Foreskin melanocyte (primary cell): ENCODE measurements at places on chromosomes 6 and 20.

GRCh38 chr6:26431258-26432172 is 8.8 kb upstream of the BTN3A3 start:
- no peak for DNase-seq

DNA sequence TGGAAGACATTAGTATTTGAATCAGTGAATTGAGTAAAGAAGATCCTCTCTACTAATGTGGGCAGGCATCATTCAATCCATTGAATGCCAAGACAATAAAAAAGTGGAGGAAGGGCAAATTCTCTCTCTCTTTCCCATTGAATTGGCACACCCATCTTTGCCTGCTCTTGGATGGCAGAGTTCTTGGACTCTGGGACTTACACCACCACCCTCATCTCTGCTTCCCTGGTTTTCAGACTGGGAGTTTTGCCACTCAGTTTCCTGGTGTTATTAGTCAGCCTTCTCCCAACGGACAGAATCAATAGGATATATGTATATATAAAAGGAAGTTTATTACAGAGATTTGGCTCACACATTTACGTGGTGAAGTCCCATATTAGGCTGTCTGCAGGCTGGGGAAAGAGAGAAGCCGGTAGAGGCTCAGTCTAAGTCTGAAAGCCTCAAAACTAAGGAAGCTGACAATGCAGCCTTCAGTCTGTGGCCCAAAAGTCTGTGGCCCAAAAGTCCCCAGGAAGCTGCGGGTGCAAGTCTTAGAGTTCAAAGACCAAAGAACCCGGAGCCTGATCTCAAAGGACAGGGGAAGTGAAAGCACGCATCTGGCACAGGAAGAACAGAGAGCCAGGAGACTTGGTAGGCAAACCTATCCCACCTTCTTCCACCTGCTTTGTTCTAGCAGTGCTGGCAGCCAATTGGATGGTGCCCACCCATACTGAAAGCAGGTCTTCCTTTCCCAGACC is 64.4 kb downstream of the SMPDL3A start:
- DNase-seq: no peak

GRCh38 chr6:134714679-134715078 is 235.2 kb downstream of the ALDH8A1 start:
- DNase-seq: no peak

- no peak for DNase-seq
Measured at GRCh38 chr6:140711019-140711613, 1336.7 kb upstream of the CITED2 start.

DNA sequence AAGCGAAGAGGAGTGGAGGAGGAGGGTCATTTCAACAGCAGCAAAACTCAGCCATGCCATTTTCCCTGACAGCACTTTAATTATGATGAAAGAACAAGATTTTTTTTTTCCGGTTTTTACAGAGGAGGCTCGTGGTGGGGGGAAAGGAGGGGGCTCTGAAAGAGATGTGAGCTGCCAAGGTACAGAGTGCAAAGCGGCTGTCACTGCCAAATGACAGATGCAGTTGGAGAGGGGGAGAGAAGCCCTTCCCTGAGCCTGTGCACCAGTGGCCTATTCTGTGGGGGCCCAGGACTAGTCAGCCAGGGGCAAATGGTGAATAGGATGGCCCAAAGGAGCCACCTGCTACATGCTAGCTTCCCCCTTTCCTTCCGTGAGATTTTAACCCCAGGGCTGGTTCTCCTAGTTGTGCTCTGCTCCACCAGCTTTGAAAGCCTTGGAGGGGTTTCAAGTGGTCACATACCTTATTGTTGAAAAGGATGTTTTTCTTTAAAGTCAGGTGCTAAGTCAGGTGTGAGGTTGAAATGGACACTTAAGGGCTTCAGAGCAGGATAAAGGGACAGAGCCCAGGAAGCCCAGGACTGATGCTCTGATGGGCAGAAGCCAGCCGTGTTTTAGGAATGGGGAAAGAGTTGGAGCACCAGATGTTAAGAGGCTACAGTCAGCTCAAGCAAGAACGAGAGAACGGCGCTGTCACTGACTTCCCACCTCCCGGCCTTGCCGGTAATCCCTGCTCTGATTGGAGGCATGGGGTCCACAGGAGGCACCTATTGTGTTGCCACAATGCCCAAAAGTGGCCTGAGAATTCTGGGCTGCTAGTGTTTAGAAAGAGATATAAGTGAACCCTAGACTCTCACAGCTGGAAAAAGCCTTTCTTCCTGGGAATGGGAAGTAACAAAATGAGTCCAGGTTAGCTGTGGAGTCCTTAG is 24.8 kb downstream of the GNAS start:
- DNase-seq: no peak

- DNase-seq: no peak
Measured at GRCh38 chr6:37480118-37480736, 19.5 kb downstream of the CCDC167 start.

GRCh38 chr6:26224940-26225847 is 138.0 kb downstream of the HFE start:
- peak; percentile 97 for DNase-seq

DNA sequence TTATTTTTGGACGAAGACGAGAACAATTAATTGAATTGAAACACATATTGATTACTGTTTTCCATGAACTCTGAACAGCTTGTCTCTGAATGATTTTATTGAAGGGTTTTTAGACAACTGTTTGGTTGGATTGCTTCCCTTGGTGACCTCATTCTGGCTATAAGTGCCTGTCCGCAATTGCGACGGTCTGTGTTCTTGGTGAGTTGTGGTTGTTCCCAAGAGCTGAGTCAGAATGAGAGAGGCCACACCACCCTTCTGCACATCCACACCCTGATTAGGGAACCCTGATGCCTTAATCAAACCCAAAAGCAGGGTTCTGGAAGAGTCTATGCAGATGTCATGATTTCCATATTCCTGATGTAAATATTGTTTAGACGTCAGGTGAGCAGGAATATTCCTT is 747.0 kb downstream of the PTPRT start:
- no peak for DNase-seq

GRCh38 chr20:54078296-54078984 is 8.0 kb upstream of the BCAS1 start:
- no peak for DNase-seq

DNA sequence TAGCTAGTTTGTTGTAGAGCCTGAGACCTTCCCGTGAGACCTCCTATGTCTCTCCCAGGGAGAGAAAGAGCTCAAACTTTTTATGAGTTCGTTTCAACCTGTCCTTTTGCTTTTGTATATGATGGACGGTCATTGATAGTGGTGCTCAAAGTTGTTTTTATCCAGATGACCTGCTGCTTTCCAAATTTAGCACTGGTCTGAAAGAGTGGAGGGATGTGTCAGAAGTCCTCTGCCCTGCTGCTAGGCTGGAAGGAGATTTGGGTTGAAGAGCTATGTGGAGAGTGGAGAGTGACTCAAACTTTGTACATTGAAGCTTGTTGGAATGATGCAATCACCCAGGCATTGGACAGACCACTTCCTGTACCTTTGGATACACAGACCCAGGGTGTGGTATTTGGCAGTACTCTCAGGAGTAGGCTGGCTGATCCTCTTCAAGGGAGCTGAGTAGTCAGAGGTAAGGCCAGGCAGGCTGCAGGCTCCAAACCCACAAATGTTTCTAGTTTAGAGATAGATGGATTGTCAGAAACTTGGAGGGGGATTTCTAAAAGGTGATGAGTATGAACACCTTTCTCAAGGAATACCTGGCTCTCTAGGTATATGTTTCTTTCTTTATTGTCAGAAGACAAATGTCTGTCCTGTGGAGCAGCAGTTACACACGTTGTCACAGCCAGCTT is 49.4 kb upstream of the RREB1 start:
- DNase-seq: no peak

- peak; percentile 24 for DNase-seq
Measured at GRCh38 chr6:109381061-109381746, 1.1 kb downstream of the CD164 start.

DNA sequence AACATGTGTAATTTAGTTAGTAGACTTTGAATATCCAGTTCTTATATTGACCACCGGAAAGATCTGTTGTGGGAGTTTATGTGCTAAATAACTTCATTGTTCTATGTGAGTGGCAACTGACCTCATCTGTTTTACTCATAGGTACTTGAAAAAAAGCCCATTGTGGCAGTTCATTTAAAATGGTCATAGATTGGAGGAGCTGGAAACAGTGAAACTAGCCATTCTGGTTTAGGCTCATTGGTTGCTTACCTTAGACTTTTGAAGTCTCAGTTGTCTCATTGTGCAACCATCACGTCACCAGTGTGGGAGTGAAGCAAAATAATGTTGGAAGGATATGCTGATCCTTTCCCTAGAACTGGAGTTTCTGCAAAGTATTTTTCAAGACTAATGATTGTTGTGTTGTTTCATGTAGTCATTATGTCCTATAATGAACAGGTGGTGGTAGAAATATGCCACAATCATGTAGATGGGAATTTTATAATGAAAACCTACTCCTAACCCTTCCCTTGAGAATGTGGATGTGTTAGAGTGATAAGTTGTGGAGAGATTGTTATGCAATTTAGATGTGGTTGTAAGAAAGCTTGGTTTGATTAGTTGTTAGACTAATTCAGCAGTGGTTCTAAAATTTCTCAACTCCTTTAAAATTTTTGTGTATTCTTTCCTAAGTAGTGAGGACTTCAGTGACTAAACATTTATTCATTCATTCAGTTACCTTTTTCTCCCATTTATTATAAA is 18.3 kb downstream of the DSP start:
- DNase-seq: no peak

- DNase-seq: peak; percentile 67
Measured at GRCh38 chr6:69232911-69233448, 563.8 kb downstream of the LMBRD1 start.

- DNase-seq: peak; percentile 36
Measured at GRCh38 chr6:98657764-98658163, 176.6 kb upstream of the POU3F2 start.

DNA sequence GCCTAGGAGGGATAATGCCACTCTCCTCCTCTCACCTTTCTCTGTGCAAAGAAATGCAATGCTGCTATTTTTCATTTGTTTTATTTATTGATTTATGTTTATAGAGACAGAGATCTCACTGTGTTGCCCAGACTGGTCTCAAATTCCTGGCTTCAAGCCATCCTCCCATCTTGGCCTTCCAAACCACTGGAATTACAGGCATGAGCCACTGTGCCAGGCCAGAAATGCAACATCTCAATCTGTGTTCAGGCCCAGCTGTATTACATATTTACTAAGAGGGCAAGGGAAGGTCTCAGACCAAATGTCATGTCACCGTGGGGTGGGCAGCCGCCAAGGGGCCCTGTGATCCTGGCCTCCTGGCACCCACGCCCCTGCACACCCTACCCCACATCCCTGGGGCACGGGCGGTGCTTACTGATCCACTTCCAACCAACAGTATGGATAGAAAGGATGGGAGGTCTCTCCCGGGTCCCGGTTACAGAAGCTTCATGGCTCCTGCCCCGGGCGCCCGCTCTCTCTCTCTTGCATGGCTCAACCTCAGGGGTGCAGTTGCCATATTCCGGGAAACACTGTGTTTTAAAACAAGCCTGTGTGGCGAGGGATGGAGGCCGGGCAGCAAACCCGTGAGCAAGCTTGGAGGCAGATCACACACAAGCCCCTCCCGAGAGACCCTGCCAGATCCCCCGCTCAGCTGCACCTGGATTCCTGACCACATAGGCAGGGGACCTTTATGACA is 111.8 kb downstream of the AGPAT4 start:
- DNase-seq: peak; percentile 36

- DNase-seq: no peak
Measured at GRCh38 chr6:28489366-28490204, 26.0 kb downstream of the GPX6 start.
